ENCODE measurements at places on chromosomes 2 and 18.

GRCh38 chr2:43482961-43483360, 112.9 kb downstream of the THADA start:
- DNase-seq = no peak

DNA sequence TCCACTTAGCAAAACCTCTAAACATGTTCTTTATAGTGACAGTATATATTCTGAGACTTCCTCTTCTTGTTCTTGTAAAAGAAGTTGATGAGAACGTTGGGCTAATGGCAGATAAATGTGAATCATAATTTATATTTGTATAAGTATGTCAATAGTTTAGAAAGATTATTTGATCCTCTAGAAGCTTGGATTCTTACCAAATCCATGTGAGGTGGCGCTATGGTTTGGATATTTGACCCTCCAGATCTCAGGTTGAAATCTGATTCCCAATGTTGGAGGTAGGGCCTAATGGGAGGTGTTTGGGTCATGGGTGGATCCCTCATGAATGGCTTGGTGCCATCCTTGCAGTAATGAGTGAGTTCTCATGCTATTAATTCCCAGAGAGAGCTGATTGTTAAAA, 29.8 kb upstream of the SCN1A start:
- DNase-seq = no peak

- no peak for DNase-seq
Measured at GRCh38 chr2:19837235-19837766, 64.5 kb downstream of the TTC32 start.

DNA sequence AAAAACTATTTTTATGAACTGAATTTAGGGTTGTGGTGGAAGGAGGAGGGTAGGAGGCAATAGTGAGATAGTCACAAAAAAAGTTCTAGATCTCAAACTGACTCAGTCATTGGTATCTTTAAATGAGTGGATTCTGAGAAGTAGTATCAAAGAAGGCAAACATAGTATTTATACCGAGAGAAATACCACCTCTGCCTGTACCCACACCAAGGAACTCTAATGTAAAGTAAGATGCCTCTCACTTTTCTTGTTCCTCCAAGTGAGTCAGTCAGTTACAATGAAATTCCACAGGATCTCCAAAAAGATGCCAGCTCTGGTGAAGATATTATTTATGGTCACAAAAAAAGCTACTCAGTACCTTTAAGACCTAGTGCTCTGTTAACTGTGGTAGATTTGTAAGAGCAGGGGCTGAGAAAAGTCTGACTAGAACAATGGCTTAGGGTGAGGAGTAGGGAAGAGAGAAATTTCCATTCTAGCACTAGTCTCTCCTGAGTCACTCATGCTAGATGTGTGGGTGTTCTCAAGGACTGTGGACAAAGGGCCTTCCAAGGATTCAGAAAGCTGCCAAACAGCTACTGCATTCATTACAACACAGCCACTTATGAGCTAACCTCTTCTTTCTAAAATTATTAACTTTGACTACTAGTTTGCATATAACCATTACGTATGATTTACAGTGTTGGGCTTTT, 36.3 kb downstream of the YWHAQ start:
- peak; percentile 14 for DNase-seq

- DNase-seq = no peak
Measured at GRCh38 chr2:230170532-230170931, 49.3 kb downstream of the SP110 start.

Measured in stimulated activated CD4-positive, alpha-beta T cell treated with anti-CD3 and anti-CD28 coated beads, TNF-alpha, amount 100 ng/mL, for 24 hours (primary cell).